ENCODE measurements at places on chromosomes 7 and 10.

DNA sequence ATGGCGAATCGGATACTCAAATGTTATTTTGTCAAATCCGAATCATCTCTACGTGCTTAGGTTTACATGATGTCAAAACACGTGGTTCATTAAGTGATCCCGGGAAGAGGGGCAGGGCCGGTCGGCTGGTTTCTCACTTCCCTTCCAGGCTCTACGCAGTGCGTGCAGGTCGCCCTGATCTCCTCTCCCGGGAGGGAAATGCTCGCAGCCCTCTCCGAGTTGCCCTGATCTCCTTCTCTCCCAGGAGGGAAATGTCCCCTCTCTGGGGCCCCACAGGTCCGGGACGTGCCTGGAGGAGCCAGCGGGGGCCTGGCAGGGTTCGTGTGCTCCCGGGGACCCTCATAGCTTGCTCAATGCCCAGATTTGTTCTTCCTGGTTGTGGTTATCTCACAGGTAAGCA, 202.7 kb downstream of the DNAJB6 start:
- DNase-seq, result no peak

- no peak for DNase-seq
Measured at GRCh38 chr10:79020015-79020491, 48.7 kb upstream of the ZMIZ1 start.

DNA sequence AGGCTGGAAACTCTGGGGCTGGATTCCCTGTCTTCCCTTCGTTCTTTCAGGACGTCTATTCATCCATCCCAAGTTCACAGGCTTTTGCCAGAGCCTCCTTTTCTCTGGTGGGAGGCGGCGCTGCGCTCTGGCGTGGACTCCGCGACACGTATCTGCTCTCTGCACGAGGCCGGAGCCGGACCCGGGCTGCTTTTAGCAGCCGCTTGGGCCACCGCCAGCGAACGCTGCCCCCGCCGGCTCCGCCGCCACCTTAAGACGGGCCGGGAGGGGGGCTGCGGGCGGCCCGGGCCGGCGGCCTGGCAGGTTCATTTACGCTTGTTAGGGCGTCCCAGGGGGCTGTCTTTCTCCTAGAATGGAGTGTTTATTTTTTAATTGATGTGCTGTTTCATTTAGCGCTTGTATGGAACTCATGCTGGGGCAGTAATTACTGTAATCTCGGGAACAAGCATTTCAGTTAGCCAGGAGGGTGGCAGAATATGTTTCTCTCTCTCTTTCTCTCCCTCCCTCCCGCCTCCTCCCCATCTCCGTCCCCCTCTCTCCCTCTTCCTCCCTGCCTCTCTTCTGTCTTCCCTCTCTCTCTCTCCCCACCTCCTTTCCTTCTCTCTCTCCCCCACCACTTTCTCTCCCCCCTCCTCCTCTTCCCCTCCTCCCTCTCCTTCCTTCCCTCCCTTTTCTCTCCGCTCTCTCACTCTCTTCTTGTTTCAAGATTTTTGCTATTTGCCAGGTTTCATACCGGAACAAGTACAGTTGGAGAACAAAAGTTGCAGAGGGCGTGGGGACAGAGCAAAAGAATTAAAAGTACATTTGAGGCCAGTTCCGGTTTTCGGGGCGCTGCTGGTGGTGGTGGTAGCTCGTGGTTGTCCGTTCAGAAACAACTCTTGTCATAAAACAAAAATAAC, 1.3 kb upstream of the FZD8 start:
- peak; percentile 33 for DNase-seq

GRCh38 chr10:48820231-48820630, 119.4 kb downstream of the LRRC18 start:
- DNase-seq, result no peak

DNA sequence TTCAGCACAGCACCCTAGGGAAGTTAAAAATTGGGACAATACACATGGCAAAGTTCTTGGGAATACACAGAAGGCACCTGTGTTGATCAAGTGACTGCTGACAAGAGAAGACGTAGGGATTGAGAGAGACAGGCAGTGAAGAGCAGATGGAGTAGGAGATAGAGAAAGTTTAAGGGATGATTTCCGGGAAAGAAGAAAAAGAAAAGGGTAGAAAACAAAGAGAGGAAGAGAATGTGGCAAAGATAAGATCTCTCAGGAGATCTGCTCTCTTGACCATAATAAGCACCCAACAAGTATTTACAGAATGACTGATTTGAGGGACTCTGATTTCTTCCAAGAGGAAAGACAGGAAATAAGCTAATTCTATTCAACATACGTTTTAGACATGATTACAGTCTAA, 15.1 kb upstream of the RALA start:
- DNase-seq, result no peak

DNA sequence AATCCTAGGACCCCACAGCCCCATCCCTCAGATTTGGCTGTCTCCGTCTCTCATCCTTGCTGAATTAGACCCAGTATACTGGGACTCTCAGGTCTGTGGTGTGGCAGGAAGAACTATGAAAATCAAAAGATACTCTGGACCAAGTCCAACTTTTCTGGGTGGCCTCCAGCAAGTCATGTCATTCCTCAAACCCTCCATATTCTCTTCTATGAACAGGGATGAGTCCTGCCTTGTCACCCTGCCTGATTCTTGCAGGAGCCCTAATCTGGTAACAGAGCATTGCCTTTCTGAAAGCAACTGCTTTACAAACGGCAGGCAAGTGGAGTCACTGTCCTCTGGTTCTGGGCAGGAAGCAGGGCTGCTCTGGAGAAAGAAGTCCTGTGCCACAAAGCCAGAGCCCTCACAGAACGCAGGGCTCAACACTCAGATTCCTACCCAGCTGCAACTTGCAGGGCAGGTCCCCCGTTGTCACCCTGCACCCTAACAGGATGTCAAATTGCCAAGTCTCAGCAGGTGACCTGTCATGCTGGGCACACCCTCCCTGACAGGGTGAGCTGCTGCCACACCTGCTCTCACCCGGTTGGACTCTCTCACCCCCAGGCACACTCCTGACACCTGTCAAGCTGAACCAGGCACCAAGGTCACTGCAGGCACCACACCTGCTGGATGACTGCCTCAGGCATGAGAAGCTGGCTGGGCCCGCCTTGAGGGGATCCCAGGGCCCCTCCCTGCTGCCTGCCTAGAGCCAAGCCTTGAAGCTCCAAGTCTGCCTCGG, 227.7 kb downstream of the KCNMA1 start:
- no peak for DNase-seq

- DNase-seq, result no peak
Measured at GRCh38 chr10:37490266-37490665, 364.9 kb downstream of the ANKRD30A start.

DNA sequence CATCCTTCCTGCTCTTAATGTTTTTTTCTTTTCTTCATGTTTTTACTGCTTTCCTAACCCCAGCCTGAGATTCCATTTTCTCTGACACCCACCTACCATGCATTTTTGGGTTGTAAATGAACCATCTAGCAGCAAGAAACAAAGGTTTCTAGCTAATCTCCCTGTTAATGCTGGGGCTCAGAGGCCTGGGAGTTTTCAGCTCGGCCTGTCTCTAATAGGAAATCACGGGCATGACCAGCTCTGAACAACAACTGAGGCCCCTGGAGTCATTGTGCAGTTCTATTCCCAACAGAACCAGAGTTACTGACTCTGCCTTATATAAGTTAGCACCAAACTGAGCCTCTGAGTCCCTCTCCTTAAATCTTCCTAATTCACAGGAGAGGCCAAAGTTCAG, 134.8 kb downstream of the CFAP58 start:
- DNase-seq, result no peak

GRCh38 chr10:58177362-58177947, 90.2 kb downstream of the IPMK start:
- DNase-seq, result no peak

DNA sequence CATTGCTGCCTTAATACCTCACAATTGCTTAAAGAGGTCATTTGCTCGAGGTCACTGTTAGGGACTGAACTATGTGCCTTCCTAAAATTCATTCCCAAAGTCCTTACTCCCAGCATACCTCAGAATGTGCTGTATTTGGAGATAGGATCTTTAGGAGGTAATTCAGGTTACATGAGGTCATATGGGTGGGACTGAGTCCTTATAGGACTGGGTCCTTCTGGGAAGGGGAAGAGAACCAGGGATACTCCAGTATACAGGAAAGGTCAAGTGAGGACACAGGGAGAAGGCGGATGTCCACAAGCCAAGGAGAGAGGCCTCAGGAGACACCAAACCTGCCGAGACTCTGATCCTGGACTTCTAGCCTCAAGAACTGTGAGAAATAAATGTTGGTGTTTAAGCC, 253.3 kb downstream of the PRPF18 start:
- DNase-seq, result no peak
